ENCODE measurements at places on chromosomes 1 and 21. TPM values are rescaled to one million over a fixed set of nuclear protein-coding genes. Genes with fewer than 3 reads are reported as not detected.

- DNase-seq, result no peak
Measured at GRCh38 chr1:83547901-83548300, 451.0 kb downstream of the TTLL7 start.

CELA3B gene
- not detected for total RNA-seq

- DNase-seq, result no peak
Measured at GRCh38 chr1:179935909-179936496, 18.6 kb upstream of the CEP350 start.

GRCh38 chr1:118949315-118949714 lies 38.8 kb downstream of the TBX15 start:
- no peak for DNase-seq

GRCh38 chr1:7352364-7352763 lies 418.7 kb upstream of the VAMP3 start:
- no peak for DNase-seq

CYYR1 gene
- total RNA-seq, result 3.0 TPM

- DNase-seq, result no peak
Measured at GRCh38 chr1:197600751-197601150, 174.5 kb downstream of the DENND1B start.

- DNase-seq, result no peak
Measured at GRCh38 chr1:216450227-216450626, 27.0 kb upstream of the USH2A start.

DNA sequence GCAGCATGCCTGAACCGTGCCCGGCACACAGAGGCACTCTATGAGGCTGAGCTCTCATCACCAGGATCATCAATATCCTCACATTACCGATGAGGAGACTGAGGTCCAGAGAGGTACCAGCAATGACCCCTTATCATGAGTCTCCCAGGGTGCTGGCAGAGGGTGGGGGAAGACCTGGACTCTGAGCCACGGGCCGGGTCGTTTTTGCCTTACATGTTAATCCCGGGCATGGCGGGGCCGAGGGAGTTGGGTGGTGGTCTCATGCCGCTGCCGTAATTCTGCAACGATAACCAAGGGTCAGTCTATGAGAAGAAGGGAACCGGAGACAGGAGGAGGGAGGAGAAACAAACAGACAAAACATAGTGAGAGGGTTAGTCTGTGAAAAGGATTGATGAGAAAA lies 43.1 kb downstream of the MRPL37 start:
- no peak for DNase-seq

DENND1B gene
- 12.5 TPM for total RNA-seq

GPR157 gene
- 10.4 TPM for total RNA-seq

DNA sequence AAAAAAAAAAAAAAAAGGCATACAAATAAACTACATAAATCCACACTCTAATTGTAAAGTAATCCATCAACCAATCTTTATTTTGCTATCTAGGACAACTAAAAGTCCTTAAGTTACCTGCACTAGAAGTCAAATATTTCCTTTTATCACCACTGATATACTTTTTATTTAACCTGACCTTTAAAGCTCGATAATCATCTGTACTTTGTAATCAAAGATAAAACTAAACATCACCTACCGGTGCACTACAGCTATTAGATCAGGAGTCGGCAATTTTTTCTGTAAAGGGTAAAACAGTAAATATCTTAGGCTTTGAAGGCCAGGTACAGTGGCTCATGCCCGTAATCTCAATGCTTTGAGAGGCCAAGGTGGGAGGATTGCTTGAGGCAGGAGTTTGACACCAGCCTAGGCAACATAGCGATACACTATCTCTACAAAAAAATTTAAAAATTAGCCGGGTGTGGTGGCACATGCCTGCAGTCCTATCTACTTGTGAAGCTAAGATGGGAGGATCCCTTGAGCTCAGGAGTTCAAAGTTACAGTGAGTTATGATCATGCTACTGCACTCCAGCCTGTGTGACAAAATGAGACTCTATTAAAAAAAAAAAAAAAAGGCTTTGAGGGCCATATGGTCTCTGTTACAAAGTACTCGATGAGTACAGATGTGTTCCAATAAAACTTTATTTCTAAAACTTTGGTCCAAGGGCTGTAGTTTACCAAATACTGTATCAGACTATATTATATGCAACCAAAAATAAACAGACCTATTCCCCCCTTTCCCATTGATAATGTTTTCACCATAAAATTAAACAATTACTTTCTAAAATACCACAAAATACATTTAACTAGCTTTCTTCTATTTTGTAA lies 47.1 kb downstream of the TESK2 start:
- no peak for DNase-seq
